ENCODE measurements at places on chromosomes 16 and 17.

DNA sequence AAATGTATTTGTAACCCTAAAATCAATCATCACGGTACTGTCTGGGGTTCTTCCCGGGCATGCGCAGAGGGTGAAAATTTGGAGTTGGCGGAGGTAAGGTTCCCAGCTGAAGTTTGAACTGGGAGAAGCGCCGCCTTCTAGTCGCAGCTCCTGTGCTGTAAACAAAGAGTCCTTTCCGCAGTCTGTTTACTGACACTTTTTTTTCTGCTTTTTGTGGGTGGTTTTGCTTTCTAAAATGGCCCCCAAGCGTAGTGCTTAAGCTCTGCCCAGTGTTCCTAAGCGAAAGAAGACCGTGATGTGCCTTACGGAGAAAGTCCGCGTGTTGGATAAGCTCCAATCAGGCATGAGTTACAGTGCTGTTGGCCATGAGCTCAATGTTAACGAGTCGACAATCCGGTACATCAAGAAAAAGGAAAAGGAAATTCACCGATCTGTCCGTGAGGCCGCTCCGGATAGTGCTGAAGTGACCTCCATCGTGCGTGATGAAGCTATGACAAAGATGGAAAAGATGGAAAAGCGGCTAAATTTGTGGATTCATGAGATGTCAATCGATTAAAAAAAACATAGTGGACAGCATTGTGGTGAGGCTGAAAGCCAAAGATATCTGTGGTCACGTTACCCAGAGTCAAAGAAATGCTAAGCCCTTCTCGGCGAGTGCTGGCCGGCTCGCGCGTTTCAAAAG is 570 bp upstream of the CFDP1 start:
- DNase-seq = no peak

DNA sequence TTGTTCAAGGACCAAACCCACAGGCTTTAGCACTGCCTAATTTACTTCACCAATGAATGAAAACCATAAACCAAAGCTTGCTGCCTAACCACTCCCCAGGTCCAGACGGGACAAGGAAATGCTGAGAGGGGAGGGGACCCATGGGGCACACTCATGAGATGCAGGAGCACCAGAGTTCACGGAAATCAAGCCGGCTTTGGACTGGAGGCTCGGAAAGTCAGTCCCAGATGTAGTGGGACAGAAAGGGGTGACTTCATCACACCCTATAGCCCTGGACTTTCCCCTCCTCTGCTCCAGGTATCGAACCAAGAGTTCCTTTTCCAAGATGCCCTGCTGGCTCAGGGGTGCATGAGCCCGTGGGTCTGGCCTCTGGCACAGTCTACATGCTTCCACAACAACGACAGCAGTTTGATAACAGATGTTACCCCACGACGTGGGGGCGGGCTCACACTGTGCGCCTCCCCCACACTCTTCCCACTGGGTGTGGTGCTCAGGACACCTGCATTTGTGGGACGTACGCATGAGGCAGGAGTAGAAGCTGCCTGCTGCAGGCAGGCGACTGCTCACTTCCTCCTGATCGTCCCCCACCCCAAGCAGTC is 63.2 kb downstream of the AMFR start:
- no peak for DNase-seq

DNA sequence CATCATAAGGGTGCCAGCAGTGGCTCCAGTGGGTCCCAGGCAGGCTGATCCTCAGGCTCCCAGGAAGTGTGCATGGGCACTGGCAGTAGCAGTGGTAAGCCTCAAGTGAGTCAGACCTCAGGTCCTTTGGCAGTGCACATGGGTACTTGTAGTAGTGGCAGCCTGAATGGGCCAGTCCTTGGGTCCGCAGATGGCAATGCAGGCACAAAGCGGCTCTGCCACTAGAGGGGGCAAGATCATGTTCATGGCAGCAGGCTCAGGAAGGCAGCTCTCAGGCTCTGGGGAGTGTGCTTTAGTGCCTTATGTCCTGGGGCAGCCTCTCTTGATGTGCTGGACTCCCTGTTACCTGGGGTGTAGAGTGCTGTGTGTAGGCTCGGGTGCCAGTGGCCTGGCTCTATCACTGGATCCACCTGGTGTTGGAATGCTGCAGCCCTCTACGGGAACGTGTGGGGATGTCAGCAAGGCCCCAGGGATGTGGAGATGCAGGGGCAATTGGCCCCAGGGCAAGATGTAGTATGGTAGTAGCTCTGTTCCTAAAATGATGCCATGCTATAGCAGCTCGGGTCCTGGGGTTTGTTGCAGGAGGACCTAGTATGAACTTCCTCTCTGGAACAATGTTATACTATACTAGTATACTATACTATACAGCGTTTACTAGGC is 11.0 kb downstream of the ACSM3 start:
- DNase-seq = peak; percentile 32

GRCh38 chr17:40824015-40824832 is 1.8 kb upstream of the KRT10 start:
- DNase-seq = no peak

- no peak for DNase-seq
Observed at GRCh38 chr16:2256531-2257140, 5.2 kb upstream of the ECI1 start.

- DNase-seq = no peak
Observed at GRCh38 chr16:27242868-27243590, 25.5 kb downstream of the NSMCE1 start.

DNA sequence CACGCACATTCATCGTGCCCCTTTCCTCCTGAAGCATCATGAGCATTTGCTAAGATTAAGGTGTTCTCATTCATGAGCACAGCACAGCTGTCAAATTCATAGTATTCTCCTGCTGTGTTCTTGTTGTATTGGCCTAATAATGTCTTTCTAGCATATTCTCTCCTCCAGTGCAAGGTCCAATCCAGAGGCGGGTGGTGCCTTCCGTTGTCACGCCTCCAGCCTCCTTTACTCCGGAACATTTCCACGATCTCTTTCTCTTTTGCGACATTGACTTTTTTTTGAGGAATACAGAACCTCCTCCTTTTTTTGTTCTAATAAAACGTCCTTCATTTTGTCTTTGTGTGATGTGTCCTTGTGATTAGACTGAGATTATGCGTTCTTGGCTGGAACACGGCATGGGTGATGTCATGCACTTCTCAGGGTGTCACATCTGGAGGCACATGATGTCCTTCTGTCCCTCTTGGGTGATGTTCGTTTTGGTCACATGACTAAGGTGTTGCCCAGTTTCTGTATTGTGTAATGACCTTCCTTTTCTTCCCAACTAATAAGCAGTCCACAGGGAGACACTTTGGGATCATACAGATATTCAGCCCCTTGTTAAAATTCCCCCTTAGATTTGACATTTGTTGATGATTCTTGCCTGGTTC is 66.3 kb downstream of the CLEC16A start:
- DNase-seq = no peak

GRCh38 chr17:30549864-30550511 is 72.8 kb downstream of the GOSR1 start:
- no peak for DNase-seq

Measured in activated T-cell treated with anti-CD3 and anti-CD28 coated beads for 24 hours (primary cell).